Activated naive CD8-positive, alpha-beta T cell treated with anti-CD3 and anti-CD28 coated beads for 36 hours (primary cell): ENCODE measurements at places on chromosomes 12 and 14. TPM values are rescaled to one million over a fixed set of nuclear protein-coding genes. Genes with fewer than 3 reads are reported as not detected.
A peak's percentile ranks its signal among the peaks of the same experiment; 100 is the strongest.

Gene KLRF1
- total RNA-seq: not detected

Gene OTX2
- total RNA-seq: not detected

Gene PLEKHD1
- not detected for total RNA-seq

Gene OR6C2
- not detected for total RNA-seq

Gene CPNE6
- total RNA-seq: not detected

Gene GCN1
- total RNA-seq: 143 TPM

Gene LYZ
- not detected for total RNA-seq

Gene CATSPERB
- 0.27 TPM for total RNA-seq

Gene SPTB
- 0.31 TPM for total RNA-seq

Gene SYCP3
- total RNA-seq: 0.21 TPM

Gene PAX9
- not detected for total RNA-seq

Gene KRT83
- total RNA-seq: not detected

Gene AGAP2
- 23.8 TPM for total RNA-seq

Gene ANKS1B
- total RNA-seq: not detected

Gene MIP
- total RNA-seq: not detected

Gene SDR9C7
- total RNA-seq: not detected

- peak; percentile 80 for DNase-seq
Observed at GRCh38 chr12:116910645-116911451, at the start of gene FBXW8. Gene FBXW8 (plus strand): TSS chr12:116910950. CDS start chr12:116911038, 88 bp downstream.

DNA sequence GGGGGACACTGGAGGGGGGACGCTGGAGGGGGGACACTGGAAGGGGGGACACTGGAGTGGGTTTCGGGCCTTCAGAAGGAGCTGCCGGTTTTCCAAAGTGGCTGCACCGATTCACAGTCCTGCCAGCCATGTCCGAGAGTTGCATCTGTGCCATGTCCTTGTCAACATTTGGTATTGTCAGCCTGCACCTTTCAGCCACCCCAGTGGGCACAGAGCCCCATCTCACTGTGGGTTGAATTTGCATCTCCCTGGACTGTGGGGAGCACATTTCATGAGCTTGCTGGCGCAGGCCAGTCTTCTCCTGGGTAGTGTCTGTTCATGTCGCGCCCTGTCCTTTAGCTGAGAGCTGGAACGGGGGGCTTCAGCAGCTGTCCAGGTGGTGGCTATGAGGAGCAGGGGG, 72.7 kb downstream of the GALNT9 start:
- no peak for DNase-seq

DNA sequence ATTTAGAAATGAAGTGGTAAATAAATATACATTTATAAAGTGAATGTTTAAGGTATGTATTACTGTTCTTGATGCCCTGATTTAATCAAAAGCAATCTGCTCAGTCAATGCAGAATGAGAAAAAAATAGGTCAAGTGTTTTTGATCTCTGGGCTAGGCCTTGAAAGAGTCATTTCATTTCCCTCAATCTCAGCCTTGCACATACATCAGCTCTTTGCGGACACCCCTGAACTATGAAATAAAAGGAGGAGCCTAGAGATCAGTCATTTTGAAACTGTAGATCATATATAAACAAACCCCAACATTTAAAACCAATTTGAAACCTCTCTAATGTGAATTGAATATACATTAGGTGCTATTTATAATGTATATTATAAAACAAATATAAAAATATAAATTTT, 42.5 kb downstream of the ATG2B start:
- DNase-seq: no peak

- DNase-seq: no peak
Observed at GRCh38 chr12:27905285-27906126, 67.0 kb downstream of the PTHLH start.

- no peak for DNase-seq
Observed at GRCh38 chr12:131860472-131861260, 32.5 kb downstream of the MMP17 start.

- DNase-seq: no peak
Observed at GRCh38 chr12:92488735-92489134, 214.1 kb upstream of the PLEKHG7 start.

GRCh38 chr12:13570005-13570694, 373.6 kb downstream of the EMP1 start:
- DNase-seq: no peak

GRCh38 chr14:21882226-21882625, 208.6 kb upstream of the OR4E1 start:
- DNase-seq: no peak

DNA sequence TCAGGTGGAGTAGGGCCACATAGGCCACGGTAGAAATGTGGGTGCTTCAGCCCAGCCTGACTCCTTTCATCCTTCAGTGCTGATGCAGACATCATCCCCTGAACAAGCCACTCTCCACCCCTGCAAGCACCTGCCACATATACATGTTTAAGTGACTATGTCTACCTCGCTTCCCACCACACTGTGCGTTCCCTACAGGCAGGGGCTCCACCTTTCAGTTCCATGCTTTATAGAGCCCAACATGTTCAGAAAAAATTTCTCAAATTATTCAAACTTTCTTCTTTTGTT, 11.6 kb downstream of the SLC7A7 start:
- DNase-seq: no peak

DNA sequence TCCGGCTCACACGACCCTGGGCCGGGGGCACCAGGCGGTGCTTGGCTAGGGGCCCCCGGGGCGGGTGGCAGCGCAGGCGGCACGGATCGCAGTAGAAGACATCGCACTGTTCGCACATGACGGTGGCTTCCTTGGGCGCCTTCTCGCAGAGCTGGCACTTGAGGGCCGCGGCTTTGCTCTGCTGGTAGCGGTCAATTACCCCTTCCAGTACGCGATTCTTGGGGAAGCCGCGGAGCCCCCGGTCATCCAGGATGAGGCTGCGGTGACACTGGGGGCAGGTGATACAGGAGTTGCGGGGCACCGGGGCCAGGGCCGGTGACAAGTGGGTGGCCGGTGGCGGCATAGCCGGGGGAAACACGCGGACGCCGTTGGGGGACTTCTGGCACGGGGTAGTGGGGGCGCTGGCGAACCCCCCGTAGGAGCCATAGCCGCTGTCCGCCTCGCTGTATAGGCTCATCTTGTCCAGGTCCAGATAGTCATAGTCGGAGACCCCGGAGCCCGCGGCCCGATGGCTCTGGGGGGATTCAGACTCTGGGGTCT, 553 bp downstream of the TRIM9 start:
- DNase-seq: peak; percentile 24

GRCh38 chr14:59020382-59020781, 168.1 kb upstream of the DAAM1 start:
- DNase-seq: no peak

DNA sequence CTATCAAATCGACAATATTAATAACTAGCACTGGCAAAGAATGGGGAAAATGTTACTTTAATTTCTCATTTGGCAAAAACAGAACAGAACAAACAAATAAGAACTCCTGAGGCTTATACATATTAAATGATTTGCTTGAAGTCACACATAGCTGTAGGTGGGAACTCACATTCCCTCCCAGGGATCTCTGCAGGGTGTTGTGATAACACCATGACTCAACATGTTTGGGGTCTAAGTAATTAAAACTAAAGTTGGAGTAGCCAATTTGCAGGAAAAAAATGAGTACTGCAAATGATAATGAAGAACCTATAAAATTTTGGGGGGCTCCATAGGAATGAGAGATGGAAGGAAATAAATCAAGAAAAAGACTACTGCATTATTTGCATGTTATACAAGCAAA, 27.5 kb downstream of the UNC79 start:
- DNase-seq: no peak

DNA sequence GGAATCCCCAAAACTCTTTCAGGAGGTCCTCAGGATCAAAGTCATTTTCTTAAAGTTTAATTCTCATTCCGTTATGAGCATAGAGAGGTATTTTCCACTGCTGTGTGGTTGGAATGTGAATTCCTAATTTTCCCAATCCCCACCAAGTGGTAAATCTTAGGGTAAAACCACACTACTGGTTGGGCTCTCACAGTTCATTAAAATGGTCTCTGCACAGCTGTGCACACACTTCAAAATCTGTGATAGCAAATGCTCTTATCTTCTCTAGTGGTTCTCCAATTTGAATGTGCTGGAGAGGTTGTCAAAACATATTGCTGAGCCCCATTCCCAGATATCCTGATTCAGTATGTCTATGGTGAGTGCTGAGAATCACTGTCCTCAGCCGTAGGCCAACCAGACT, 189.1 kb downstream of the BMP4 start:
- no peak for DNase-seq

DNA sequence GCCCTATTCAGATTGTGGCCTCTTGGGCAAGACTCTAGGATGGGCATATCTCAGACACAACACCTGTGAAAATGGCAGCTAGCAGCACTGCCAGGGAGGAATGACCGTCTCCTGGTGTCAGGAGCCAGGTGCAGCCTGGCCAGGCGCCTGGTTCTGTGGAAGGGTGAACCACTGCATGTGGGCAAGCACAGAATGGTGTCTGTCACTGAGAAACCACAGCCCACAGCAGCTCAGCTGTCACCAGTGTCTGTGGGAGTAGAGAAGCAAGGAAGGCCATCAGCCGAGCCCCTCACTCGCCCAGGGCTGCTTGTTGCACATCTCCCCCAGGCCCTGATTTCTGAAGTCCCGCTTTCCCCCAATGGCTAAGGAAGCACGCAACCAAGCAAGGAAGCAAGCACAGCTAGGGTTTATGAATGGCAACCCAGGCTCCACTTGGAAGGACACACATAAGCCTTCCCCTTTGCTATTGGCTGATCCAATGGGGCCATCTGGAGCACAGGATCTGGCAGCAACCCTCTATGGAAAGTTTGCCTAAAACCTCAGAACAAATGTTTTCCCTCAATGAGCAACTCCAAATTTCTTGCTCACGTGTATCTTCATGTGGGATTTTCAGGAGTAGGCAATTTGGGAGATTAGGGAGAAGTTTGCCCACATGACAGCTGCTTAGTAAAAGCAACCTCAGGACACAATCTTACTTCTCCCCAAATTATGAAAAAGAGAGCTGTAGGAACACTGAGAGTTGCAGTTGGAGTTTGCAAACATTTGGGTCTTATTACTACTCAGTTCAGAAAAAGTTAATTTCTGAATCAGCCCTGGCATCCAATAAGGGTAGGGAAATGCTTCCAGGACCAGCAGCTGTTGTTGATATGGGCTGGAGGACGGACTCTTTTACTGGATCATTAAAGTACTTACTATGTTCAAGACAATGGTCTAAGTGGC, 44.7 kb downstream of the GPHB5 start:
- no peak for DNase-seq

GRCh38 chr12:66199831-66200509, 11.0 kb downstream of the IRAK3 start:
- DNase-seq: no peak

DNA sequence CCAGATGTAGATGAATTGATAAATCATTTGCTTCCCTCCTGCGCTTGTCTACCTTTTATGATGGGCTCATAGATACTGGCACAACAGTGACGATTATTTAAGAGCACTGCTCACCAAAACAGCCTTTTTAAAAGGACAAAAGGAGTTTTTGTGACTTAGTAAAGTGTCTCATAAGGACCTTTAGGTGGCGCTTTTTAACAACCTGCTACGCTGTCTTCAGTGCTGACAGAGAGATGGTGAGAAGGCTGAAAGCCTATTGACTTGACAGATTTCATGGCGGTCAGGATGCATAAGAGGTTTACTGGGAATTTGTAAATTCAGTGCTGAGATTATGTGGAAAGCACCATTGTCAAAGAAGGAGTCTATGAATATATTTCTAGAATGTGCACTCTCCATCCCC, 87.6 kb downstream of the SLC15A5 start:
- DNase-seq: no peak

DNA sequence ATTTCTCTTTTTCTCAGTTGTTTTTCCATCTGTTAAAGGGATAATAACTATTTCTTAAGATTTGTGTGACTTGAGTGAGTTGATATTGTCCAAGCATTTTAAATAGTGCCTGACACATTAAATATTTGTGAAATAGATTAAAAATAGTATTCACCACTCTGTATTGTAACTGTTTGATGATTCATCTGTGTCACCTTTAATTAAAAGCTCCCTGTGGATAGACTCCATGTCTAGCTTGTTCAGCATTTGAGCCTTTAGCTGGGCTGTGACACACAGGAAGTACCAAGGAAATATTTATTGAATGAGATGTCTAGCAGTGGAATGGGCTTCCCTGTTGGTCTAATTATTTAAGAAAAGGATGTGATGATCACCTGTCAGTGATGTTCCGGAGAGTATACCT, 1.8 kb upstream of the GLIPR1L2 start:
- DNase-seq: no peak

DNA sequence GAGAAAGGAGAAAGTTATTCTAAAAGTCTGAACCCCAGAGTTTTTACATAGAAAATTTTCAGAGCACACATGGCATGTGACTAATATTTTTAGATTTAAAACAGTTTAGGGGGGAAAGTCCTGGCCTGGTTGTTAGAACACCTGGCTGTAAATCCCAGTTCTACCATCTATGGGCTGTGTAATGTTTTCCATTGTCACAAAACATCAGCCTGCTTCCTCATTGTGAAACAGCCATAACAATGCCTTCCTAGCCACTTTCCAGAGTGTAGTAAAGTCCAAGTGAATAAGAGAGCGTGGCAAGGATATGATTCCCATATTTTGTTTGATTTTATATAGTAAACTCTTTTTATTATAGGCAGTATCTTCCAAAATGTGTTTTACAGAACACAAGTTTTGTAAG, 310.0 kb upstream of the DCN start:
- DNase-seq: no peak

- no peak for DNase-seq
Observed at GRCh38 chr14:105204931-105205672, 24.0 kb upstream of the NUDT14 start.

DNA sequence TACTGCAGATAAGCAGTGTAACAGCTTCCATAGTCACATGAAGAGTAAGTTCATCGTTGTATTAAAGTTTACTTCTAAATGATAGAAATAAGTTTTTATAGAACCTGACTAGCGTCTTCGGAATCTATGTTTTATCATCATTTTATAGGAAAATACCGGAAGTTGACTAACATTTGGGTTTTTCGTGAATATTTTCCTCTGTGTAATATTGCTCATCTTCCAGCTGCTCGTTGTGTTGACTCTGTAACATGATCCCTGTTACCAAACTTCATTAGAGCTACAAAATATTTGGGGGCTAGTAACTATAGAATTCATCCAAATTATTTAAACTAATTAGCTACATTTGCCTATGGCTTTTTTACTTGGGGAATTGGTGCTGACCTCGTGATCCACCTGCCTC, 37.2 kb downstream of the DDX51 start:
- no peak for DNase-seq

- no peak for DNase-seq
Observed at GRCh38 chr12:88247241-88247643, 105.1 kb downstream of the TMTC3 start.

DNA sequence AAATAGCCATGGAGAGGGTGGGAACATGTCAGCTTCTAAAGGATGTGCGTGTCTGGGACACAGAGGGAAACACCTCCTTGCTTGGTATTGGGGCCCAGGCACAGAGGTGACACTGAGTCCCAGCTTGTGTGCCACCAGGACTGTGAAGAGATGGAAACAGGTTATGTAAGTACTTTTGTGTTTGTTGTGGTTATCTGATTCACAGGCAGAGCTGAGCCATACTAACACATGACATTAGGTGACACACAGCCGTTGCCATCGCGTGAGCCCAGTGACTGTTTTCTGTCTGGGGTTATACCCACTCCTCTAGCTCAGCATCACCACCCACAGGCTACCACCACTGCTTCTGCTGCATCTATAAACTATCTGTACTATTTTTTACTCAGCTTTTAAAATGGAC, 12.1 kb upstream of the FLVCR2 start:
- DNase-seq: peak; percentile 86
